RKO (cell line): ENCODE measurements at places on chromosomes 7 and 10.
A peak's percentile ranks its signal among the peaks of the same experiment; 100 is the strongest.

GRCh38 chr10:126315494-126316177, 72.6 kb downstream of the ADAM12 start:
- DNase-seq, result peak; percentile 1

- no peak for DNase-seq
Observed at GRCh38 chr7:935874-936385, 18.6 kb downstream of the ADAP1 start.

DNA sequence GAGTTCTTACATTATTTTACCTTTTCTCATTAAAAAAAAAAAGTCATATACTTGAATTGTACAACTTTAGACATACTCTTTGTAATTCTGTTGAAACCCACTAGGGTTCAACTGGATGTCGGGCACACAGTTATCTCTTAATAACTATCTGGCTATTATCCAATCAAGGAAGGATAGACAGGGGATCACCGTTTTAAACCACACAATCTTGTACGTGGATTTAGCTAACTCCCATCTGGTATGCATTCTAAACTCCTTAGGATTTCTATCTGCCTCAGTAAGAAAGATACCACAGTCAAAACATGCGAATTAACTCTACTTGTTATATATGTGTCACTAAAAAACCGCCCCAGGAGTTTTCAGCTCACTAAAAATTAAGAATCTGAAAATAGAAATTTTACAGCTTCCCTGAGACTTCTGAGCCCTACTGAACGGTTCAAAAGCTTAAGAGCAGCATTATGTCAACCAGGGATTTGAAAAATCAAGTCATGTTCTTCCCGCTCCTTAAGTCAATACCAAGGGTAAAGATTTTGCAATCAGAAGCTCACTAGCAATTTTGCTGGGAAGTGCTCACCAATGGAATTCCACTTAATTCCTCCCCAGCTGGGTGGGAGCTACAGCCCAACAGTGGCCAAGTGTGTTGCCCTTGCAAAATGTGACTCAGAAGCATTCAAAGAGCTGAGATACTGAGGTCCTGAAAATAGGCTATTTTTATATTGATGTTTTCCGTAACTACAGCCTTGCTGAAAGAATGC, 267.0 kb downstream of the FRMD4A start:
- no peak for DNase-seq

- DNase-seq, result no peak
Observed at GRCh38 chr7:130127821-130128317, 57.5 kb downstream of the KLHDC10 start.

DNA sequence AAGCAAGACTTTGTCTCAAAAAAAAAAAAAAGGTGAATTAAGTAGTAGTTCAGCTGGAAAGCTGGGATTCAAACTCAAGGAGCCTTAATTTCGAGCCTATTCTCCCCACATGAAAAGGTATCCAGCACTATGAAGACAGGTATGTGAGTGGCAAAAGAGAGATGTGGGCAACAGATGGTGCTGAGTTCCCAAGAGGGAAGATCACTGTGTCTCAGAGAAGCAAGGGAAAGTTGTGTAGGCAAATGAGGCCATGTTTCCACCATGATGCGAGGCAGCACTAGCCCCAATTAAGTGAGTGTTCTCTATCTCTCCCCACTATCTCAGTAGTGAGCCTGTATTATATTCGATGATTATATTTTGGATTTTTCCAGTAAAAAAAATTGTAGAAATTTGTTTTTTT, 19.8 kb upstream of the ST7 start:
- DNase-seq, result no peak

DNA sequence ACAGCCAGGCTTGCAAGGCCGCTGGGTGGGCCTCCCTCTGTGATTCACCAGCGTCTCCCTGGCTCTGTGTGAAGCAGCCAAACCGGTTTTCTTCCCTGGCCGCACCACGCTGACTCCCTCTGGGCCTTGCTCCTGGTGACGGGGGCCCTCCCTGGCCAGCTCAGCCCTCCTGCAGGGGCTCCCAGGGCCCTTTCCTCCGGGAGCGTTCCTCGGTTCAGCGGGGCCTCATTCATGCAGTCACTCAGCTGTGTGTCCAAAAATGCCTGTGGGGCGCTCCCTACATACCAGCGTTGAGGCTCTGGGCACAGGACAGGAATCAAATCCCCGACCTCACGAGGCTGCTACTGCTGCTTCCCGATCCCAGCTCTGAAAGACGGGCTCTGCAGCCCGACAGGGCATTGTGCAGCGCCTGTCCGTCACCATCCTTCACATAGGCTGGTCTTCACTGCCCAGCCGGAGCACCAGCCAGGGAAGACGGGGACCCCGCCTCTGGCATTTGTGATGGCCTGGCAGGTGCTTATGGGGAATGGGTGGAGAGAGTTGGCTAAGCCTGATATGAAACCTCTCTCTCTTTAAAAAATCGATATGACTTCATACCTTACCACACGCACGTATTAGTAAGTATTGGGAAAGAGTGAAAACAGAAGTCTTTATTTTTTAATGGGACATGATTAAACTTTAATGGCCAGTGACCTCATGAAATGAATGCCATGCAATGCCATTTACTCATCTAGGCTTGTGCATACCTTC, 110.0 kb upstream of the SHH start:
- DNase-seq, result no peak

DNA sequence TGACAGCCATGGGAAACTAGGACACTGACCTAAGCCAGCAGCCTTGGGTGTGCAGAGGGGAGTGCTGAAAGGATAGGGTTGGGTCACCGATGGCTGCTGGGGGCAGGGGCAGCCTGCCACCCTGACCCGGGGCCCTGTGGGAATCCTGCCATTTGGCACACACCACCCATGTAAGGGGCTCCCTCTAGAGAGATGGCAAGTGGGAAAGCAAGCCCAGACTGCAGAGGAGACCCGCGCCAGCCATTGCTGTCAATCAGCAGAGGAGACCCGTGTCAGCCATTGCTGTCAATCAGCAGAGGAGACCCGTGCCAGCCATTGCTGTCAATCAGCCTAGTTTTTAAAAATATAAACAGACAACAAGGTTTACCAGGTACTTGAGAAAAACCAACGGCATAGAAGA, 27.4 kb upstream of the PRKAG2 start:
- DNase-seq, result no peak

DNA sequence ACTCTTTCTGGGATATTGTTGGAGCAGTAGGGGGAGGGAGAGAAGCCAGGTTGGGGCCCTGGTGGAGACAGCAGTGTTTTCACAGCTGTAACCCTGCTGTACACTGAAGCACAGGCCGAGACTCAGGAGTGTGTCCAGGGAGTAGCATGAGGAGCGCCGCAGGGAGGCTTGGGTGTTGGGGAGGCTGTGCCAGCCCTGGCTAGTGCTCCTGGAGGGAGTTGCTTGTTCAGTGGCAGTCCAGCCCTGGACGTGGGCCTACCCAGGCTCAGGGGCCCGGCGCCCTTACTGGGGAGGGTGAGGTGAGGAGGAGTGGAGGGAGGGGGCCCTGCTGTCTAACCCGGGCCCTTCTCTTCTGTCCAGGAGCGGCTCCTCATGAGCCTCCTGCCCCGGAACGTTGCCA, 35.9 kb downstream of the ADCY1 start:
- DNase-seq, result no peak

DNA sequence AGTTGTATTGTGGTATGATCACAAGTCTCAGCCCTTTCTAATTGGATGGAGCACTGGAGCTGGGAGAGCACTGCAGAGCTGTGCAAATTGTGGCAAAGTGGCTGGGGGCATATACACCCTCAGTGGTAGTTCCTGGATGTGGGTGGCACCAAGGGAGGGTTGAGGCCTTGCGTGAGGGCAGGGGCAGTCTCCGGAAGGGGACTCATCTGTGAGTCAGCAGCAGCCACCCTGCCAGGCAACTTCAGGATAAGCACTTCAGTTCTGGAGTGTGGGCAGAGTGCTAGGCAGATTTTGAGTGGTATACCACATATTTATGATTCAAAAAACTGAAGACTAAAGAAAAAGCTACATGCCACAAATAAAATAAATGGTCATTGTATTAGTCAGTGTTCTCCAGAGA, 210.5 kb downstream of the ETV1 start:
- DNase-seq, result peak; percentile 36

DNA sequence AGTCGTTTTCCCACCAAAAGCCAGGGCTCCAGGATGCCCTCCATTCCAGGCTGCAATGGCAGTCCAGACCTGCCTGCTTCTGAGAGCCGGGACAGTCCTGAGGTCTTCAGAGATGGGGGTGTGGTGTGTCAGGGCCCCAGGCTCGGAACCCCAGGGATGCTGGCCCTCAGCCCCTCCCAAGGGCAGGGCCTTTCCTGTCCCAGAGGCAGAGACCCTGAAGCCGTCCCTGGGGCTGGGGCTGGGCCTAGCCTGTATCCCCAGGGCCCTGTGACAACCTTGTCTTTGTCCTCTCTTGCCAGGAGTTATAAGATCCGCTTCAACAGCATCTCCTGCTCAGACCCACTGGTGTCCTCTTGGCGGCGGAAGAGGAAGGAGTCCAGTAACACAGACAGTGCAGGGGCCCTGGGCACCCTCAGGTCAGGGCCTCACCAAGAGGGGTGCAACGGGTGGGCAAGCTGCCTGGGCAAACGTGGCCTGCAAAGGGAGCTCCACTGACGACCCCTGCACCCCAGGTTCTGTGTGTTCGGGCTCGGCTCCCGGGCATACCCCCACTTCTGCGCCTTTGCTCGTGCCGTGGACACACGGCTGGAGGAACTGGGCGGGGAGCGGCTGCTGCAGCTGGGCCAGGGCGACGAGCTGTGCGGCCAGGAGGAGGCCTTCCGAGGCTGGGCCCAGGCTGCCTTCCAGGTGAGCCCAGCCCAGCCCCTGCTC, 15.9 kb downstream of the NOS3 start:
- DNase-seq, result no peak

DNA sequence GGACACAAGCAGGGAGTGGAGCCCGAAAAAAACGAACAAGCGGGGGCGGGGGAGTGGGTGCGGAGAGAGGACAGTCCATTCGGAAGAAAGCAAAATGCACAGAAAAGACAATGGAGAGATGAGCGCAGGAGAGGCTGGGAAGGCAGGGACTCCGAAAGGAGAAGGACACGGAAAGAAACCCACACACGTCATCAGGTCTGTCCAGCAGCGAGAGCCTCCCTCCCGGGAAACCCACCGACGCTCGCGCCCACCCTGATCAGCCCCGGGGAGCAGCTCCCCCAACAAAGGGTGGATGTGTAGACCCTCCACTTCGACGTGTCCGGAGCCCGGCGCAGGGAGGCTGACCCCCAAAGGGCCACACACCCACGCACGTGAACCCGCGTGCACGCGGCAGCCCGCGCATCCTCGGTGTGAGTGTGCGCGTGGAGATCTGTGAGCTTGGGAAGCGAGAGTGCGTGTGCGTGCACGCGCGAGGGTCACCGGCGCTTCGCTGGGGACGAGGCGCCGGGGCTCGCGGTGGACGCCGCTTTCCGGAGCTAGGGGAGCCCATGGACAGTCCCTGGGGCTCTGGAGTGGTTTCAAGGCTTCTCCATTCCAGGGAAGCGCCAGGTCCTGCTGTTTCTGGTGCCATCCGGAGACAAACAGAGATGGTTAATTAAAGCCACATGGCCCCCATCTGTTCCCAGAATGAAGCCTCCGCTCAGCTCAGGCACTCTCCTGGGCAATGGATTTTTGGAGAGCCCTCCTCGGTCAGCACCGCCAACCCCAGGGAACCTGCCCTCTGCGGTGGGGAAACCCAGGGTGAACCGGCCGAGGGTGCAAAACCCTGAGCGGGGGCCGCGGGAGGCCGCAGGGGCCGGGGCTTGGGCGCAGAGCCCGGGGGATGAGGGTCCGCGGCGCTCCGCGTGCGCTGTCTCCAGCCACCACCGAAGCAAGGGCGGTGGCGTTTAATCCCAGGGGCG, 916 bp downstream of the LAMB1 start:
- peak; percentile 58 for DNase-seq

DNA sequence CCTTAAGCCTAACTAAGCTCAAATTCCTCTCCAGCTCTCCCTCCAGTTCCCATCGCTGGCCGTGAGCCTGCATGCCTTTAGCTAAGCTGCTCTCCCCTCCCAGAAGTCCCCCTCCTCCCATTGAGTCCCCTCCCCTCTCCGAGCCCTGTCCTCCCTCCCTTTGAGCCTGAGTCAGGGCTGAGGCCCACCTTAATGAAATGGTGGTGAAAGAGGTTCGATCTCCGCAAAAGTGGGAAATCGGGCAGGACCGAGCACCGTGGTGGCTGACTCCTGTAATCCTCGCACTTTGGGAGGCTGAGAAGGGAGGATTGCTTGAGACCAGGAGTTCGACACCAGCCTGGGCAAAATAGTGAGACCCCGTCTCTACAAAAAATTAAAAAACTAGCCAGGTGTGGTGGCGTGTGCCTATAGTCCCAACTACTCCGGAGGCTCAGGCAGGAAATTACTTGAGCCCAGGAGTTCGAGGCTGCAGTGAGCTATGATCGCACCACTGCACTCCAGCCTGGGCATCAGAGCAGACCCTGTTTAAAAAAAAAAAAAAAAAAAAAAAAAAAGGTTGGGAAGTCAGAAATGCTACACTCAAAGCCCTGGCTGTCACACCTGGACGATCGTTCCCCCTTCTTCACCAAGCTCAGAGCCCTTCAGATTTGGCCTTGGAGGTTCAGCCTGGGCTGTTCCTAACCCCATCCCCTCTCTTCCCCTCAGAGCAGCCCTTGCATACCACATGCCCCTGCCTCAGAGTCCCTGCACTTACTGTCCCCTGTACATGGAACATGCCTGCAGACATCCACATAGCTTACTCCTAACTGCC, 995 bp upstream of the CLDN3 start:
- DNase-seq, result no peak

GRCh38 chr10:54434782-54435181, 366.2 kb downstream of the PCDH15 start:
- no peak for DNase-seq

- no peak for DNase-seq
Observed at GRCh38 chr10:120961795-120962755, 110.9 kb downstream of the WDR11 start.

- DNase-seq, result no peak
Observed at GRCh38 chr10:64320448-64320847, 799.2 kb downstream of the REEP3 start.

DNA sequence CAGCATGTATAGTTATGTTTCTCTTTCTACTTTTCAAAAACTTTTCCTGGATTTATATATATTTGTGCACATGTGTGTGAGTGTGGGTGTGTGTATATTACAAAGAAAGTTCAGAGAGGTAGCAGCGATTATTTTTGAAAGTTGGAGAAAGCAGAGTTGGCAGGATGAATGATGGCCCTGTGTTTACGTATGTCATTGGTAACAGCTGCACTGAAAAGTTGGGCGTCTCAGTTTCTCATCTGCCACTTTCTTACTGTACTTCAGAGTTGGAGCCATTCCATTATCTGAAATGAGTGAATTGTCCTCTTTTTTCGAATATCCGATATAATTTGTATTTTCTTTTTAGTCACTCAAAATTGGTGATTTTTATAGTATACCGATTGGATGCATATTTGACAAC, 172.2 kb downstream of the CDK14 start:
- no peak for DNase-seq

- no peak for DNase-seq
Observed at GRCh38 chr10:47404446-47404845, 20.4 kb upstream of the ZNF488 start.

DNA sequence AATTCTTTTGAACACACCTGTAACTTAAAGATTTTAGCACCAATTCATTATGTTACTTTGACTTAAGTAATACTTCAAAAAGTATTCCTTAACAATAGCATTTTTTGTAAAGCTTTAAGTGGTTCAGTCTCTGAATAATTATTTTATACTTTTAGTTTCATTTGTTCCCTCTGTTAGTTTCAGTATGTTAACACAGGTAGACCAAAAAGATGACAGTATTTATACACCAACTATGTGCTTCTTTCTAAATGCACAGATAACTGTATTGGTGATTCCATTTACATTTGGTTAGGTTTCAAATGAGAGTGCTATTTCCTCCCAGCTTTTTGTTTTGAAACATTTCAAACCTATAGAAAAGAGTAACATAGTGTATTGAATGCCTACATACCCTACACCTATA, 14.0 kb downstream of the RALA start:
- DNase-seq, result no peak

GRCh38 chr7:155533827-155534690, 12.3 kb downstream of the CNPY1 start:
- no peak for DNase-seq
